ENCODE measurements at places on chromosomes 12 and 14.

GRCh38 chr12:9588749-9589148 lies 19.0 kb downstream of the KLRB1 start:
- no peak for DNase-seq

GRCh38 chr14:77286576-77286975 lies 15.6 kb upstream of the NGB start:
- DNase-seq: no peak

- no peak for DNase-seq
Measured at GRCh38 chr12:57146961-57147944, at the start of gene LRP1-AS. Gene LRP1-AS, minus strand, starts transcription at chr12:57147619.

DNA sequence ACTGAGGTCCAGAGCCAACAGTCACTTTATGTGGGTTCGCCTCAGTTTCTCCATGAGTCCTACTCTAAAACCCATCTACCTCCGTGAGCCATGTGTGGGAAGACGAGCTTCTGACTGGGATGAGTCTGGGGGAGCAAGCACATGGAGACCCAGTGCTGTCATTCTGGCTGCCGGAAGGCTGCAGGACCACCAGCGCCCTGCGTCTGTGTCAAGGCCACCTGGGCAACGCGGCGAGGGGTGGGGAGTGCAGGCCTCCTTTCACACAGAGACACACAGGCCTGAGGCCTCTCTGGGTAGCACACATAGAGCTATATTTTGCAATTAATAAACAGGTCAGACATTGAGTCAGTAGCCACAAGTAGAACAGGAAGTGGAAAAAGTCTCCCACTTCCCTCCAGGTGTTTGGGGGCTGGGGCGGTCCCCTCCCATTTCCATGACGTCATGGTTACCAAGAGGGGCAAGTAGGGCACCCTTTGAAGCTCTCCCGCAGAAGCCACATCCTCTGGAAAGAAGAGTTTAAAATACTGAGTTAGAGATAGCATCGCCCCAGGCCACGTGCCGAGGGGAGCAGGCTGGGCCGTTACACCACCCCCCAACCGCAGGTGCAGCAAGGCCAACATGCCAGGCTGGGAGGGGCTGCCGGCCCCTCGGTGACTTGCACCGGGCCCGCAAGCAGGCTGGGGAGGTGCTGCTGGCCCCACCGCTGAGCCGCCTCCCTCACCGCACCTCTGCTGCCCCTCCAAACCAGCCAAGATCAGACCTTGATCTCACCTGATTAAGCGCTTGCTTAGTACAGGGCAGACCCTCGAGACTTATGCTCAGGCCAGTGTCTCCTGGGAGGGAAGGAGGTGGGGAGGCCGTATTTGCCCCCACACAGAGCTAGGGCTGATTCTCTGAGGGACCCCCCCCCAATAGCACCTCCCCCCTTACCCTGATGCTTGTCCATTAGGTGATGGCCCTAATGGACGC lies 32.7 kb downstream of the DAD1 start:
- DNase-seq: no peak

DNA sequence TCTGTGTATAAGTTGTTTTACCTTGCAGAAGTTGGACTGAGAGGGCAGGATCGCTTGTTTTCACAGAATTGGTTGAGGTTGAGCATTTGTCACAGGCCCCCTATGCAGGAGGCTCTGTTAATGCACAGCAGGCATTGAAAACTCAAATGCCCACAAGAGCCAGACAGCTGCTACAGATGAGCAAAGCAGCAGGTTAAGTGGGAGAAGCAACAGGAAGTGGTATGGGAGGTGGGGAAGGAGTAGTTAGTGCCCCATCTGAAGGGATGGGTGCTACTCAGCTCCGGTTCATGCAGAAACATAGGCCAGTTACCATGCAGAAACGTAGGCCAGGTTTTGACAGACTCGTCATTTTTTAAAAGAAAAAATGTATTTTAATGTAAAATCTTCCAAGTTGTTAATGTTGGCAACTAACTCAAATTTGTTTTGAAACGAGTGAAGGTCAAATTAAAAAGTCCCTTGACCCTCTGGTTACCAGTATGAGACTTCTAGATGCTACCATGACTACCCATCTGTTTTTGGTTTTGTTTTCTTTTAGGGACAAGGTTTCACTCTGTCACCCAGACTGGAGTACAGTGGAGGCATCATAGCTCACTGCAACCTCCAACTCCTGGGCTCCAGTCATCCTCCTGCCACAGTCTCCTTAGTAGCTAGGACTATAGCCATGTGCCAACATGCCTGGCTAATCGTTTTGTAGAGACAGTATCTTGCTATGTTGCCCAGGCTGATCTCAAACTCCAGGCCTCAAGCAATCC lies 84.7 kb upstream of the FRMD6 start:
- DNase-seq: no peak

DNA sequence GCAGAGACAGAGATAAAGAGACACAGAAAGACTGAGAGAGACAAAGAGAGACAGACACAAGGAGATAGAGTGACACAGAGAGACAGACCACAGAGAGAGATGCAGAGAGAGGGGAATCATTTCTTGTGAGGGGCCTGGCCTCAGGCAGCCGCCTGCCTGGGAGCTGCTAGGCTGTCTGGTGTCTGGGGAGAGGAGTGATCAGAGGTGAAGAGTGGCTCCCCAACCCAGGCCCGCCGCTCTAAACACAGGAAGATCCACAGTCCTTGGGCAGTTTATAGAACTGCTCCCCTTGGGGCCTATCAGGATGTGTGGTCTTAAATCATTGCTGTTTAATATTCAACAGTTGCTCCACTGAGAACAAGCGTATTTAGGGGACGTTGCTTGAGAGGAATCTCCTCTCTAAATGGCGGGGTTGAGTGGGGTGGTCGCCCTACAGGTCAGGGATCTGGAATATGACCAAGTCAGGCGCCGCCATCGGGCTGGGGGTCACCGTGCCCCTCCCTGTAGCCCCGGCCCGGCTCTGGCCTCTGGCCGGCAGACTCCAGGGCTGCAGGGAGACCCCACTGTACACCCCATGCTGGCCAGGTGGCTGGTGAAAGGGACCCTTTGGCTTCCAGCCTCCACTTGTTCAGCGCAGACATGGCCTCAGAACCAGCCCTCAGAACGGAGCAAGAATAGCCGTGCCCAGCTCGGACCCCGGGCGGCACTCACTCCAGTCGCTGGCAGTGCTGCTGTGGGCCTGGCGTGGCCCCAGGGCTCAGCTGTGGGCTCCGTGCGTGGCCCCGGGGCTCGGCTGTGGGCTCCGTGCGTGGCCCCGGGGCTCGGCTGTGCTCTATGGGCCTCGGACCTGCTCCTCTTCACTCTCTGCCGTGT lies 89.4 kb downstream of the GALNT9 start:
- DNase-seq: no peak

DNA sequence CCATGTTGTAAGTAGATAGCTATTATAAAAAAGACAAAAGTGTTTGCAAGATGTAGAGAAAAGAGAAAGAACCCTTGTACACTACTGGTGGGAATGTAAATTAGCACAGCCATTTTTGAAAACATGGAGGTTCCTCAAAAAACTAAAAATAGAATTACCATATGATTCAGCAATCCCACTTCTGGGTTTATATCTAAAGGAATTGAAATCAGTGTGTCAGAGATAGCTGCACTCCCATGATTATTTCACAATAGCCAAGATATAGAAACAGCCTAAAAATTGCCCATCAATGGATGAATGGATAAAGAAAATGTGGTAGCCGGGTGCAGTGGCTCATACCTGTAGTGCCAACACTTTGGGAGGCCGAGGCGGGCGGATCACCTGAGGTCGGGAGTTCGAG lies 9.2 kb downstream of the PSMC6 start:
- DNase-seq: no peak

GRCh38 chr12:108759924-108760323 lies 28.6 kb upstream of the CORO1C start:
- DNase-seq: no peak

DNA sequence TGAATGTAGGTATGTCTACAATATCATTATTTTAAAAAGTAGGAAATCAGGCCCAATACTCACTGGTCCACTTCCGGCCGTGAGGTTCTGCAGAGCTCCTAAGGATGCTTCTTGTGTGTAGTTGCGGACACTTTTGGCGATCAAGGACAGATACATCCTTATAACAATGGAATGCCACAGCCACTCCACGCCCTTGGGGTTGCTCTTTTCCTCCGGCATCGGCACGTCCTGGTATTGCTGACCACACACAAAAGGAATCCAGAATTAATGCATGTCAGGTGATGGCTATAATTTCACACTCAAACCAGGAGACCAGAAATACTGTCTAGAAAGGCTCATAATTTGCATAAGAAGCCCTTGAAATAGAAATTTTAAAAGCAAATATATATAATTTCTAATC lies 65.6 kb upstream of the YARS2 start:
- DNase-seq: no peak

GRCh38 chr12:75994069-75994740 lies 37.4 kb downstream of the PHLDA1 start:
- no peak for DNase-seq

DNA sequence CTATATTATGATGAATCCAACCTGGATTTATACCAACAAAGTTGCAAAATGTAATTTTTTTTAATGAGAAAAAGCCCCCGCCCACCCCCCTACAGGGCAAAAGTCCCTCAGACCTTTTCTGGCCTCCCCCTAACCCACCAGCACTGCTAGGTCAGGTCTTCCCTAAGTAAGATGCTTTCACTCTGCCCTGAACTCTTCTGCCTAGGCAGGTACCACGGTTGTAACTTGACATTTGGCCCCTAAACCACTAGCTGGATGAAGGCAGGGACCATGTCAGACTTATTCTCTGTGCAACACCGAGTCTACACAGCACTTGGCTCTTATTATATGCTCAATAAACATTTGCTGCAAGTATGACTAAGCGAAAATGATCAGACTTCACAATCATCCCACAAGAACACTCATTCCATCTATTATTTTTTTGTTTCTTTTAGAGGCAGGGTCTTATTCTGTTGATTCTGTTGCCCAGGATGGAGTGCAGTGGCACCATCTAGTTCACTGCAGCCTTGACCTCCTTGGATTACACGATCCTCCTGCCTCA lies 63.2 kb downstream of the SPRING1 start:
- no peak for DNase-seq

DNA sequence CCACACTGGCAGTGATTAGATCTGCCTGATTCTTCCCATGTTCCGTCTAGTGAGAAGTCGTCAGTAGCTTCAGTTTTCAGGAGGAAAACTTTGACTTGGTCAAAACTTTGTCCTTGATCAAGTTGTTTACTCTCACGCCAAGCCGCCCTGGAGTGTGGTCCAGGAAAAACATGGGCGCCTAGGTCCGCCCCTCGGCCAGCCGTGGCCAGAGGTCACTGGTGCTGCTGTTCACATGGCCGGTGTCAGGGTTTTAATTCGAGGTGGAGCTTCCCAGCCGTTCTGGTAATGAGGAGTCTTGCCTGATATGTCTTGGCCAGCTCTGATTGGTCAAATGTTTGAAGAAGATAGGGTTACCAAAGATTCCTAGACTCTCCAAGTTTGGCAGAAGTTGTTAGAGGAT lies 71.5 kb downstream of the PPP2R5C start:
- DNase-seq: no peak

- DNase-seq: no peak
Measured at GRCh38 chr12:110424237-110424636, 20.7 kb upstream of the ANAPC7 start.

DNA sequence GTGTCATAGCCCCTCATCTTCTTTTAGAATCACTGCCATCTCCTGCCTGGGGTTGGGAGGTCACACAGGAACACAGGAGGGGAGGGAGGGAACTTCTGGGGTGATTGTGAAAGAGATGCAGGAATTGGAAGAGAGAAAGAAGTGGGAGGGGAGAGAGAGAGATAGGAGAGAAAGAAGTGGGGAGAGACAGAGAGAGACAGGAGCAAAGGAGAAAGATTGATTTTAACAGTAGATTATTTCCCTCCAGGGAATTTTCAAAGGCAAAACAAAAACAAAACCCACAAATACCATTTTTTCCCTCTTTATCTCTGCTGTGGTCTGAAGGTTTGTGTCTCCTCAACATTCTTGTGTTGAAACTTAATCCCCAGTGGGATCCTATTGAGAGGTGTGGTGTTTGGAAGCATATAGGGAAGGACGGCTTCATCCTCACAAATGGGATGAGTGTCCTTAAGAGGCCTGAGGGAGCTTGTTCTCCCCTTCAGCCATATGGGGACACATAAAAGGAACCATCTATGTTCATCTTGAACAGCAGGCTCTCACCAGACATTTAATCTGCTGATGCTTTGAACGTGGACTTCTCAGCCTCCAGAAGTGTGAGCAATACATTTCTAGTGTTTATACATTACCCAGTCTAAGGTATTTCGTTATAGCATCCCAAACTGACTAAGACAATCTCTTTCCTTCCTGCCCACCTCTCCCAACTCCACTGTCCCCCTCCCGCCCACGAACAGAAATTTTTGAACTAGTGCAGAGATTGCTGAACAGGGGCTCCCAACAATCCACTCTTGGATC lies 134.9 kb upstream of the MAX start:
- no peak for DNase-seq

Measured in AG09309 (cell line).